BJ (cell line): ENCODE measurements at places on chromosomes 11 and 22. TPM values are rescaled to one million over a fixed set of nuclear protein-coding genes. Genes with fewer than 3 reads are reported as not detected.

Gene TSPAN32
- polyA plus RNA-seq, result 0.42 TPM in 1 of 2 replicates, not detected in the other

Gene EIF3F
- polyA plus RNA-seq, result 181 and 218 TPM in 2 replicates

Gene SCGB1C1
- not detected in 2 replicates for polyA plus RNA-seq

Gene KBTBD3
- polyA plus RNA-seq, result 1.2 and 7.4 TPM in 2 replicates
